ENCODE measurements at places on chromosomes 7 and 10. TPM values are rescaled to one million over a fixed set of nuclear protein-coding genes. Genes with fewer than 3 reads are reported as not detected.

CELF2 gene
- total RNA-seq, result 52.7 TPM

RADIL gene
- total RNA-seq, result 4.9 TPM

CALCR gene
- total RNA-seq, result 0.26 TPM

FAM13C gene
- 34.5 TPM for total RNA-seq

IGFBP1 gene
- total RNA-seq, result not detected

BCCIP gene
- total RNA-seq, result 38.8 TPM

IL6 gene
- 0.32 TPM for total RNA-seq

PDE1C gene
- 20.4 TPM for total RNA-seq

TUBB8 gene
- total RNA-seq, result not detected

ELOVL3 gene
- not detected for total RNA-seq

SEPTIN14 gene
- total RNA-seq, result not detected

DNA sequence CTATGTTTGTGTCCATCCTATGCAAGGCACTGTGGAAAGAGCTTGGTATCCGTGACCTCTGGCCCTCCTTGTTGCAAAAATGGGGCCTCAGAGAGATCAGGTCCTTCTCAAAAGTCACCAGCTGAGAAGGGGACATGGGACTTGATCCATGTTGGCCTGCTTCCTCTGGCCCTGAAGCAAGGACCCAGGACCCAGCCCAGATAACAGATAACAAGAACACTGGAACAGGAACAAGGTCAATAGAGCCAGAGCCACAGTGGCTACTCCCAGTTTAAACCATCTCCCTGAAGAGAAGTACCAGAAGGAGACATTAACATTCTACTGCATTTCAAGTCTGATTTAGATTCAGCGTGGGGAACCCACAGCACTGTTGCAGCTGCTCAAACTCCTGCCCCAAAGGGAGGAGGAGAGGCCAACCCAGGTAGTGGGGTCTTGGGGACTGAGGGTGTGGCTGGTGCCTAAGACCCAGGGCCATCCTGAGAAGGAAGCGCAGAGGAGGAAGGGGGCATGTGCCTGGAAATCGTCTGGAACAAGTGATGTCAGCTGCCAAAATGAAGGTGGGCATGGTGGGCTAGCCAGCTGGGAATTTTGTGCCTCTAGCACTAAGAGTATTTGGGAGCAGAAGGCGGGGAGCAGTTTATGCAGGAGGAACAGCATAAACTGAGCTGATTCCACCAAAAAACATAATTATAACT, 61.2 kb downstream of the VSTM4 start:
- DNase-seq, result no peak

DNA sequence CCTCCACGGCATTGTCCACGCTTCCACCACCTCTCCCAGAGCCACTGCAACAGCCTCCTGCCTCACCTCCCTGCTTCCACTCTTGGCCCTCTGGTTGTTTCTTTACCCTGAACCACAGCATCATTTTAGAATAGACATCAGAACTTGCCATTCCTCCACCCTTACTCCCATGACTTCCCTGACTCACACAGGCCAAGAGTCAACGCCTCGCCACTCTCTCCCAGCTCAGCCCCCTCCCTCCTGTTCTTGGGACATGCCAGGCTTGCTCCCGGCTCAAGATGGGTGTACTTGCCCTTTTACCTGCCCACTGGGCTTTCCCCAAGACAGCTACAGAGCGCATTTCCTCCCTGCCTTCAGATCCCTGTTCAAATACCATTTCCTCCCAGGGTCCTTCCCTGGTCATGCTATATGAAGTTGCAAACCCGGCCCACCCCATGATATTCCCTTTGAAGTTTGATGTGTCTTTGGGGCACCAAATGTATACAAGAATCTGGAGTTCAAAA, 429.1 kb downstream of the RPS24 start:
- DNase-seq, result no peak

GRCh38 chr10:126250045-126250444, 138.2 kb downstream of the ADAM12 start:
- no peak for DNase-seq

GRCh38 chr10:114684084-114684821, 26.2 kb upstream of the ABLIM1 start:
- DNase-seq, result no peak

- DNase-seq, result no peak
These were observed 298.7 kb upstream of the LRRTM3 start for GRCh38 chr10:66627156-66627555.

DNA sequence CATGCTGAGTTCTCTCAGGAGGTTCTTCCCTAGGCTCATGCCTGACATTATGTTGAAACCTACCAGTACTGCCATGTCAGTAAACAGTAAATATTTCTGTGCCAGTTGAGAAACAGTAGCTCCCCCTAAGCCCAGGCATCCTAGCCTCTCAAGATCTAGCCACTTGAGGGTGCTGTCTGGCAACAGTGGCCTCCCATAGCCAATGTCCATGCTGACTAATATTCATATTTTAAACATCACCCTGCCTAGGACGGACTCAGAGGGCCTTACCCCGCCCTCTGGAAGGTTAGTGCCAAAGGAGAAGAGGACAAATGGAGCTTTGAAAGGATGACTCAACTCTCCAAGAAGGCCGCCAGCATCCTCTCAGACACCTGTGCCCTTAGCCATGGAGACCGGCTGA, 7.7 kb downstream of the ACSM6 start:
- no peak for DNase-seq

DNA sequence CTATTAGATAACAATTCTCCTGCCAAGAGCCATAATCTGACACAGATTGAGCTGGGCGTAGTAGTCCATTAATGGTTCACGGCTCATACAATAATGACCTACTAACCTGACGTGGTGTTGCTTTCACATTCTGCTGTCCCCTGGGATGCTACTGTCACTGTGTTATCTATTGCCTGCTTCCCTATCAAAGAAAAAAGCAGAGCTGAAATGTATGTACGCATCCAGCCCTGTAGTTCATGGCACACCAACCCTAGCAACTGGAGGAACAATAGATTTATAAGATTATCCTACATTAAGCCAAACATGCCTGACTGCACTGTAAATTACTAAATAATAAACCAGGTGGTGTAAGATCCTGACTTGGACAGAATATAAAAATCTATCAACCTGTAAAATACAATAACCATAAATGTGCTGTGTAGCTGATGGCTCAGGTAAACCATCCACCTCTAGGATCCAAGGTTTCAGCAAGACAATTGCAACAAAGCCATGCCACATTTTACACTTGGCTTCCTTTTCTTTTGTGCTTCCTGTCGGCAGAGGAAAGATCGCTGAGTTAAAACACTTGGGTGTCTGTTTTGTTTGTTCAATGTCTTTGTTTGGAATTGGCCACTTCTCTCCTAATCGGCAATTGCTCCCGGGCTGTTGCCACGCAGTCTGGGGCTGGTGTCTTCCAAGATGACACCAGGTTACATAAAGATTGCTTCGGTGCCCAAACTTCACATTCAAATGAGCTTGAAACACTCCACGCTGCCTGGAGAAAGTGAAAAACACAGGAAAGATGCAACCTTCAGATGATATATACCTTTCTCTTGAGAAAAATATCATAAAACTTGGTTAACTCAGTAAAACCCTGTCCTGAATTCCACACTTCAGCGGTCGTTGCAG, 143.9 kb upstream of the MGMT start:
- no peak for DNase-seq

- no peak for DNase-seq
These were observed 65.6 kb downstream of the DOCK4 start for GRCh38 chr7:112140600-112140999.

DNA sequence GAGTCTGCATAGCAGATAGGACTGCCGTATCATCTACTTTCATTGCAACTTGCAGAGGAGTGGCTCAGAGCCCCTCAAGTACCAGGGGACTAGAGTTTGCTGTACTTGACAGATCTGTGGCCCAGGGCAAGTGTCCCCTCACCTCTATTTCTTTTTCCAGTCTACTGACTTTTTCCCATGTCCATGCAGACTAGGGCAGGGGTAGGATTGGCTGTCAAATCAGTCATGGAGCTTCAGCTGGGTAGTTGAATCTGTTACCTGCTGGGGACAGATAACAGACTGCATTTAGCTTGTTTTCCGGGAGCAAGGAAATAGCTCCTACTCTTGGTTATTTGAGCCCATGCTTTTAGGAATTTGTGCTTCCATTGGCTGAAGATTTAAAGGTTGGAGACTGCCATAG, 121.0 kb upstream of the CDK13 start:
- no peak for DNase-seq

GRCh38 chr7:87128861-87129267, 23.4 kb upstream of the DMTF1 start:
- DNase-seq, result no peak

GRCh38 chr7:55912748-55913158, 25.5 kb downstream of the ZNF713 start:
- no peak for DNase-seq

DNA sequence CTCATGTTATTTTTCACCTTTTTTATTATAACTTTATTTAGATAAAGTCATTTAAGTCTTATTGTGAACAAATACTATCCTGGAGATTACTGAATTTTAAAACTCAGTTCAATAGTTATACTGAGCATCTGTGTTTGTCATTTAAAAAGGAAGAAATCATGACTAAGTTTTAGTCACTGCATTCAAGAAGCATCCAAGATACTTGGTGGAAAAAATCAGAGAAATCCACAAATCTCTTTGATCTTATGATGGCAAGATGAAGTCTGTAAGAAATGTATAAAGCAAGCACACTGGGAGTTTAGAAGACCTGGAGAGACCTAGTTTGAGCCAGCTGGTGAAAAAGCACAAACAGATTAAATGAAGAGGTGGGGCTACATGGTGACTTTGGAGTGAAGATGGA, 529.8 kb upstream of the IGFBP3 start:
- no peak for DNase-seq

DNA sequence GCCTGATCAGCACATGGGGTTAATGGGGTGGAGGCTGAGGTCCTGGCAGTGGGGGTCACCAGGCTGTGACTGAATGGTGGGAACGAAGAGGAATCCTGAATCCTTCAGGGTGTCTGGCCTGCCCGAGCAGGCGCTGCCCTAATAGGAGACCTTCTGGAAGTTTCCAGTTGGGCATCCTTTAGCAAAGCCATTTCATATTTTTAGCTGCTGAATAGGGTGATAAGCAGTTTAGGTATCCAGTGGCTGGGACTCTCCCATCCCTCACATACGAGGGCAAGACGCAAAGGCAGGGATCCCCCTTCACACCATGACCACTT, 159.3 kb downstream of the SH3PXD2A start:
- DNase-seq, result no peak

GRCh38 chr7:142434666-142435167, 176.9 kb upstream of the PRSS58 start:
- DNase-seq, result no peak

DNA sequence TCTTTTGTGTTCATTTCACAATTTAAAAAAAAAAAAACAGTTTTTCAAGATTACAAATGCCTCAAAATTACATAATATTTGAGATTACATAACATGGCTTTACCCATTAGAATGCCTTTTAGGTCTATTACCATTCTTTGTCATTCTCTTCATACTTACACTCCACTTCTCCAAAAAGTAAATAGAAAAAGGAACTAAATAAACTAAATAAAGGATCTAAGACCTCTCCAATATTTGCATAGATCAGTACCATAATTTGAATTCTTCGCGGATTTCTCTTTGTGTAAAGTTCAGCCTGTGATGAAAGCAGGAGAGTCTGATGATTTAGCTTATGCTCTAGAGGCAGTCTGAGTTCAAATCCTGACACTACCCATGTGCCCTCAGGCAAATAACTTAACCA, 56.4 kb upstream of the C1GALT1 start:
- no peak for DNase-seq

DNA sequence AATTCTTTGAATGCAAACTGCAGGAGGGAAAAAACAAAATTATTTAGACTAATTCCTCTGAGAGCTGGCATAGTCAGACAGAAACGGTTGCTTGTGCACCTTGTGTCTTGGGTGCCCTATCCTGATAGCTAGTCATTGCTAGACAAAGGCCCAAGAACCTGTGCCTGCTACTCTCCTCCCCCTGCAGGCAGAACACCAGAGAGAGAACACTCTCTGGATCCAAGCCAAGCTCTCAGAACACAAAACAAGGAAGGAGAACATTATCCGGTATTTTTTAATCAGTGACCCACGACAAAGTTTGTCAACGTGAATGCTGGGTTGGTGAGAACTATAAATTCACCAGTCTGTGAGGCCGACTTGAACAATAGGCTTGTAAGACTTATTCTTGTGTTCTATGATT, 18.8 kb upstream of the PPP1R9A start:
- DNase-seq, result no peak
